Stomach (tissue), 19 donors: ENCODE measurements at places on chromosomes 4 and X. TPM values are rescaled to one million over a fixed set of nuclear protein-coding genes. Genes with fewer than 3 reads are reported as not detected.

Gene MAPK10
- 32.1 TPM for total RNA-seq

Gene CFAP299
- total RNA-seq = not detected

Gene GRIA2
- total RNA-seq = 15.2 TPM

Gene MGARP
- not detected for total RNA-seq

Gene FRG2
- not detected for total RNA-seq

Gene UGT2B17
- not detected for total RNA-seq

Gene HEPH
- 13.4 TPM for total RNA-seq

- DNase-seq = no peak
- no peaks in the 10 kb centered on the region for H3K36me3 ChIP-seq
- peaks cover 44% of the 10 kb centered on the region for H3K4me1 ChIP-seq
- no peak overlapping the region for H3K4me3 ChIP-seq
Observed at GRCh38 chr4:123106747-123107146, 184.3 kb upstream of the NUDT6 start.

DNA sequence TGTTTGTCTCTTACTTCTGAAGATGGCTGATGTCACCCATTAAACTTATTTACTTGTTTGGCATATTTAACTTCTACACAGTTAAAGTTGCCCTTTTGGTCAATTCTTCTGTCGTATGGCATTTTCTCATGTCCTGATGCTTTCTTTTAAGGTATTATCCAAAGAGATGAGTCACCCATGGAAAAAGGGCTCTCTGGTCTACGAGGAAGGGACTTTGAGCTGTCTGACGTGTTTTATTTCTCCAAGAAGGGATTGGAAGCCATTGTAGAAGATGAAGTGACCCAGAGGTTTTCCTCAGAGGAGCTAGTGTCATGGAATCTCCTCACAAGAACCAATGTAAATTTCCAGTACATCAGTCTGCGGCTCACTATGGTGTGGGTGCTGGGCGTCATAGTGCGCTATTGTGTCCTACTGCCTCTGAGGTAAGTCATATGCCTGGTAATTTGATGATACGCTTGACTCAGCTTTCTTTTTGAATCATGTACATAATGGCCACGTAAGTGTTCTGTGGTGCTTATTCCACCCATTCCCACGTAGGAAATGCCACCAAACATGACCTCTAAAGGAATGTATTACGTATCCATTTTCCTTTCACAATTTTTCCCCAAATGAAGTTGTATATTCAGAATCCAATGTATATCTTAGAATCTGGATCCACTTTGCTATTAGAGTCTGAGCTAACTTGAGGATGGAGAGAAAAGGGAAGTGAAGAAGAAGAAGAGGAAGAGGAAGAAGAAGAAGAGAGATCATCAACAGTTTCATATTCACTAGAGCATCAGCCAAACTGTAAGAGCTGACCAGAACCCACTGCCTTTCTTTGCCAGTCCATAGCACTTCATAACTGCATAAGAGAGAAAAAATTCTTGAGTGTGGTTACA, 45.7 kb downstream of the GPAT3 start:
- H3K4me1 ChIP-seq = no peaks in the 10 kb centered on the region
- no peaks in the 10 kb centered on the region for H3K36me3 ChIP-seq
- DNase-seq = no peak
- H3K27ac ChIP-seq = no peak overlapping the region
- no peak overlapping the region for H3K4me3 ChIP-seq
- H3K27me3 ChIP-seq = no peaks in the 10 kb centered on the region

DNA sequence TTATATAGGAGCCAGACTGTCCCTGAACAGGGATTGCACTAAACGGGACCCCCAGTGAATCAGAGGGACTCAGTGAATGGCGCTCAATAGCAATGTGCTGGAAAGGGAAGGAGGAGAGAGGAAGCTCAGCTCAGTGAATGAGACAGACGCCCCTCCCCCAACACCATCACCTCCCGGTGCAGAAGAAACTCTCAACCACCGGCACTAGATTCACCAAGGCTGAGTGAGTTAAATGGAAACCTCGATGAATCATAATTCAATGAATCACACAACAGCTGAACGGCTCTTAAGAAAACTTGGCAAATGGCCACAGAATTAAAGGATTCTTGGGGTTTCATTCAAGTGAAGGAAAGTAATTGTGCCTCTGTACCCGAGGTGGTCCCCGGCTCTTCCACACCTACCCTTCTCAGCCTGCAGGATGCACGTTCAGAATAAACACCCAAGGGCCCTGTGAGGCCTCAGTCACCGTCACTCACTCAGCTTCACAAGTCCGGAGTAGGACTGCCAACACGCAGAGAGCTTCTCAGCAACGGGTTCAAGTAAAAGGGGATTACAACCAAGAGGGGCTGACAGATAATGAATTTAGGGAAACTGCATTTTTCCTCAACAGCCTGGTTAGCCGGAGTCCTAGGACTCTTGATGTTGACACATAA, 29.3 kb downstream of the CRMP1 start:
- peak; percentile 20 for DNase-seq
- H3K36me3 ChIP-seq = no peaks in the 10 kb centered on the region
- H3K27me3 ChIP-seq = no peaks in the 10 kb centered on the region

- no peaks in the 10 kb centered on the region for H3K27me3 ChIP-seq
- peak within 1 kb of the TSS; percentile 94 for H3K4me3 ChIP-seq
- peaks cover 24% of the 10 kb centered on the region for H3K4me1 ChIP-seq
- H3K36me3 ChIP-seq = no peaks in the 10 kb centered on the region
- peak within 1 kb of the TSS; percentile 94 for H3K27ac ChIP-seq
Observed at GRCh38 chrX:40647307-40648197, at the start of gene CXorf38. TSS of gene CXorf38 (minus strand) at chrX:40647561. CDS start at chrX:40647520, 41 bp downstream.

GRCh38 chr4:31169846-31170245, 449.7 kb downstream of the PCDH7 start:
- H3K4me3 ChIP-seq = no peak overlapping the region
- H3K4me1 ChIP-seq = no peaks in the 10 kb centered on the region
- no peak for DNase-seq
- H3K27me3 ChIP-seq = no peaks in the 10 kb centered on the region
- no peaks in the 10 kb centered on the region for H3K36me3 ChIP-seq
- no peak overlapping the region for H3K27ac ChIP-seq

DNA sequence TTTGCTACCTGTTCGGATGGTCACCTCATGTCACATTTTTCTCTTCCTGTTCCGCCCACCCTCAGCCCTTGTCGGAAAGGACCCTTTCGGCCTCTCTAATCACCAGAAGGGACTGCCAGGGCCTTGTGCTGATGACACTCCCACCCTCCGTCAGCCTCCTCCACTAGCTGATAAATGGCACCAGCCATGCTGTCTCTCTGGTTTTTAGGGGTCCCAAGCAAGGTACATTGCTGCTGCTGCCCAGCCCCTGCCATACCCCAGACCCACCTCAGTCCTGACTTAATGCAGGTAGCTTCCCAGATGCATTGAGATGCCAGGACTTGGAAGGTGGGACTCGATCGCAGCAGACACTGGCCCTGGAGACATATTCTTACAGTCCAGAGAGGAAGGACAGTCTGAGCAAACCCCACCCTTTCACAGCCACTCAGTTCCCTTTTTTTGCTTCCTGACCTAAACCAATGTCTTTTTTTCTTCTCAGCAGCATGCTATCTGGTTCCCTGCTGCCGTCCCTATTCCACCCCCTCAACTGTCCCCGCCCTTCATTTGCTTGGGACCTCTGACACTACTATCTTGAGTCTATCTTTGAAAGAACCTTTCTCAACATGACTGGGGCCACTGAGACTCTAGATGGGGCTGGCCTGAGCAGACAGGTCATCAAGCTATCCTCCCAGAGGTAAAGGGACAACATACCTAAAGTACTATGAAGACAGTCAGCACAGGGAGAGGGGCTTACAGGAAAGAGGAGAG, at the start of gene BTK:
Gene BTK, minus strand, starts transcription at position 397 of the 747 bp plus-strand sequence. CDS start 10,907 bp downstream, outside the sequence.
- H3K4me3 ChIP-seq = peak within 1 kb of the TSS; percentile 13
- H3K36me3 ChIP-seq = no peaks in the 10 kb centered on the region
- no peak for DNase-seq
- no peak within 1 kb of the TSS for H3K27ac ChIP-seq
- H3K4me1 ChIP-seq = no peaks in the 10 kb centered on the region

DNA sequence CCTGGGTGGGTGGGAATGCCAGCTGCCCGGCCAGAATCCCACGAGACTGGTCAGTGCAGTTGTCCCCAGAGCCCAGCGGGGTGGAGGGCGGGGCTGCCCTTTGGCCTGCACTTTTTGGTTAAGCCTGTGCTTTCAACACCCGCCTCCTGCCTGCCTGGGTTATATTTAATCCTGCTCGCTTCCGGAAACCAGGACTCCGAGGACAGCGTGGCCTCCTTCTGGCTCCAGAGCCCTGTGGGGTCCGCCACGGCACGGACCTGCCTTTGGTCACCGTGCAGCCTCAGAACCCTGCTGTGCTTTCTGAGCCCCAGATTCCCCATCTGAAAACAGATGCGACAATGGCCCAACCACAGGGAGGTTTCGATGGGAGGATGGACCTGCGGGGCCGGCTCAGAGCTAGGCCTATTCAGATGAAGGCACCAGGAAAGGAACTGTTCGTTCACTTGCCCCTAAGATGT, 29.4 kb upstream of the KIAA0232 start:
- H3K4me3 ChIP-seq = no peak overlapping the region
- H3K27me3 ChIP-seq = no peaks in the 10 kb centered on the region
- no peak for DNase-seq
- no peaks in the 10 kb centered on the region for H3K36me3 ChIP-seq
- no peak overlapping the region for H3K27ac ChIP-seq
- peaks cover 50% of the 10 kb centered on the region for H3K4me1 ChIP-seq

GRCh38 chr4:120348948-120349347, 282.3 kb upstream of the MAD2L1 start:
- no peaks in the 10 kb centered on the region for H3K4me1 ChIP-seq
- H3K36me3 ChIP-seq = no peaks in the 10 kb centered on the region
- no peak overlapping the region for H3K4me3 ChIP-seq
- H3K27ac ChIP-seq = no peak overlapping the region
- no peak for DNase-seq
- H3K27me3 ChIP-seq = no peaks in the 10 kb centered on the region

DNA sequence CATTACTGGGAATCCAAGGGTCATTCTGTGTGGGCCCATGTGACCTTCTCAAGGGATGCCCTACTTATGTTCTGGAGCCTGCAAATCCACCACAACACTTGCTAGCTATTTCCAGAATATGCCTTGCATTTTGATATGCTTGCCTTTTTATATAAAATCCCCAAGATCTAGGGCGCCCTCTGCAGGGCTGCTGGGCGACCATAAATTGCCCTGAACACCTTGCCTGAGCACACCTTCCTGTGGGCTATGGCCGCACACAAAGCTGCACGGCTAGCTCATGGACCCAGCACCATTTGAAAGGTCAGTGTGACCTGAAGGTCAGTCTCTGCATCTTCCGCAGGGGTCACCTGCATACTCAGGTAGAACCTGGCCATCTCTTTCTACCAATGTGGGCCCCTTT, 311.7 kb downstream of the NLGN4X start:
- no peak overlapping the region for H3K4me3 ChIP-seq
- no peaks in the 10 kb centered on the region for H3K27me3 ChIP-seq
- H3K4me1 ChIP-seq = no peaks in the 10 kb centered on the region
- no peaks in the 10 kb centered on the region for H3K36me3 ChIP-seq

- DNase-seq = no peak
- H3K4me3 ChIP-seq = no peak overlapping the region
- no peak overlapping the region for H3K27ac ChIP-seq
- H3K36me3 ChIP-seq = no peaks in the 10 kb centered on the region
- no peaks in the 10 kb centered on the region for H3K27me3 ChIP-seq
Observed at GRCh38 chr4:95602872-95603271, 54.1 kb upstream of the UNC5C start.

DNA sequence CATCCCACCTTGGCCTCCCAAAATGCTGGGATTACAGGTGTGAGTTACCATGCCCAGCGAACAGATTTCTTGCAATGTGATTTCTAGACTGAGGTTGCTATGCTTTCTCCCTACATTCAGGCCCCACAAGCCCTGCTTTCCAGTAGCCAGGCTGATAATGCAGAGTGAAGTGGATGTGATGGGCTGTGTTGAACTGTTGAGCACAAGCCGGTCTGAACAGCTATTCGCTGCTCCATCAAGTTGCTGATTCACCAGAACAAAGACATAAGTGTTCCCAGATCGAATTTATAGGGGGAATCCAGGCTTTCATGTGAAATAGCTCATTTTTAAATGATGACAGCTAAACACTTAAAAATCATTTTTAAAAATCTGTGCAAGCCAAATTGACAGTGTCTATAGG, 8.0 kb downstream of the NIPAL1 start:
- H3K36me3 ChIP-seq = peaks cover 12% of the 10 kb centered on the region
- no peak overlapping the region for H3K4me3 ChIP-seq
- H3K27ac ChIP-seq = no peak overlapping the region
- DNase-seq = no peak
- no peaks in the 10 kb centered on the region for H3K27me3 ChIP-seq

DNA sequence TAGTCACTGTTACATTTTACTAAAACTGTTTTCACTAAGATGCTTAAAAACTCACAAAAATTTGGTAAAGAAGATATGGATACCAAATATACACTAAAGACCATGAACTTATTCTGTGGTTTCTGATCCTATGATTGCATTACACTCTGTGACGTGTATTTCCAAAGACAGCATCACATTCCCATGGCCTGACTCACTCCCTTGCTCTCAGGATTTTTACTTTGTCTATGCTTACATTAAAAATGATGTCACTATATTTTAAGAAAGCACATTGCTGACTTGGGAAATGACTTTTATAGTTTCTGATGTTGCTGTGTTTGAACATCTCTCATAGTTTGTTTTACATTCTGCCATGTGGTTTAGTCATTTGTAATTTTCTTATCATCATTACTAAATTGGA, 327.9 kb upstream of the MAGEB18 start:
- no peaks in the 10 kb centered on the region for H3K4me1 ChIP-seq
- no peaks in the 10 kb centered on the region for H3K36me3 ChIP-seq
- no peak overlapping the region for H3K4me3 ChIP-seq
- DNase-seq = no peak
- no peak overlapping the region for H3K27ac ChIP-seq

- H3K36me3 ChIP-seq = no peaks in the 10 kb centered on the region
- DNase-seq = no peak
- H3K27me3 ChIP-seq = no peaks in the 10 kb centered on the region
- H3K27ac ChIP-seq = no peak overlapping the region
- H3K4me1 ChIP-seq = no peaks in the 10 kb centered on the region
- no peak overlapping the region for H3K4me3 ChIP-seq
Observed at GRCh38 chrX:125093852-125094251, 225.8 kb upstream of the TEX13C start.

DNA sequence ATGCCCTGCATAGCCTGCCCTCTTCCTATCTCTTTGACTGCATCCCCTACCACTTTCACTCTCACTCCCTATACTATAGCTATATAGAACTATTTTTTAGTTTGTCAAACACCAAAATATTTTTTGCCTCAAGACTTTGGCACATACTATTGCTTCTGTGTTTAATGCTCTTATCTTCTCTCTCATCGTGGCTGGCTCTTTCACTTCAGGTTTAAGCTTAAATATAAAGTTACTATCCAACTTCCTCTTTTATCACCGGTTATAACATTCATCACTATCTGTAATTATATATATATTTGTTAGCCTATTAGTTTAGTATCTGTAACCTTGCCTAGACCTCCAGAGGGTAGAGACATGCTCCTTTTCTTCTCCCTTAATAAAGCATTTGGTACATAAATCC, 11.5 kb upstream of the HMGB2 start:
- H3K27me3 ChIP-seq = no peaks in the 10 kb centered on the region
- no peaks in the 10 kb centered on the region for H3K36me3 ChIP-seq
- H3K27ac ChIP-seq = no peak overlapping the region
- no peaks in the 10 kb centered on the region for H3K4me1 ChIP-seq

- H3K27ac ChIP-seq = no peak overlapping the region
- DNase-seq = no peak
- H3K36me3 ChIP-seq = no peaks in the 10 kb centered on the region
- no peaks in the 10 kb centered on the region for H3K27me3 ChIP-seq
Observed at GRCh38 chr4:139858436-139859205, 193.0 kb downstream of the MGST2 start.

GRCh38 chr4:36235306-36235705, 9.0 kb downstream of the ARAP2 start:
- H3K4me3 ChIP-seq = no peak overlapping the region
- no peaks in the 10 kb centered on the region for H3K27me3 ChIP-seq
- H3K27ac ChIP-seq = no peak overlapping the region
- H3K36me3 ChIP-seq = peaks cover 6% of the 10 kb centered on the region
- no peak for DNase-seq
- no peaks in the 10 kb centered on the region for H3K4me1 ChIP-seq
